ENCODE measurements at places on chromosomes 3 and 15.

DNA sequence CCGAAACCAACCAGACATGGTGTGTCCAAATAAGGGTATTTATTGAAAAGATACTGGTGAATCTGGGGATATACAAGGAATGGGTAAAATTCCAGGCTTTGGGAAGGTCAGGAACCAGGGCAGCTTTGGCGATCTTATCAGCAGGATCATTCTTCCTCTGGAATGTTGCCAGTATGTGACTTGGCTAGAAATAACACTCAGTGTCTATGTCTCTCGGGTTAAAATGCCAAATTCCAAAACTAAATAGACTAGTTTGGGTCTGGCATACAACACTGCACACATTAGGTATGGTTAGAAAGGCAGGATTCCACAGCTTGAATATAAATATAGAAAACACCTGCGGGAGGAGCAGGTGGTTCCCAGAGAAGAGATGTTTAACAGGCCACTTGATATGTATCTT, 220.2 kb upstream of the CD96 start:
- no peak for DNase-seq

DNA sequence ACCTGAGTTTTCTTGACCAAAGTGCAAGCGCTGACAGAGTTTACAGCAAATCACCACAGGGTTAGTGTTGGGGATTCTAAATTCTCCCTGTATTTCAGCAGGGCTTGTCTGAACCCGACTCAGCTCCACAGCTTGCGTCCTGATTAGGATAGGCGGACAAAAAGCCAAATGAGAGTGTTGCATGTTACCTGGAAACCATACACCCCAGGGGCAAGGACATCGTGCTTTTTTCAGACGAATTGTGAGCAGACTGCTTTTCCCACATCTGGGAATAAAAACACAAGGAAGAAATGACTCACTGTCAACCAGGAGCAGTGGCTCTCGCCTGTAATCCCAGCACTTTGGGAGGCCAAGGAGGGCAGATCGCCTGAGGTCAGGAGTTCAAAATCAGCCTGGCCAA, 3.0 kb downstream of the DZIP1L start:
- no peak for DNase-seq

GRCh38 chr3:8524249-8524648, 22.6 kb downstream of the LMCD1 start:
- no peak for DNase-seq

DNA sequence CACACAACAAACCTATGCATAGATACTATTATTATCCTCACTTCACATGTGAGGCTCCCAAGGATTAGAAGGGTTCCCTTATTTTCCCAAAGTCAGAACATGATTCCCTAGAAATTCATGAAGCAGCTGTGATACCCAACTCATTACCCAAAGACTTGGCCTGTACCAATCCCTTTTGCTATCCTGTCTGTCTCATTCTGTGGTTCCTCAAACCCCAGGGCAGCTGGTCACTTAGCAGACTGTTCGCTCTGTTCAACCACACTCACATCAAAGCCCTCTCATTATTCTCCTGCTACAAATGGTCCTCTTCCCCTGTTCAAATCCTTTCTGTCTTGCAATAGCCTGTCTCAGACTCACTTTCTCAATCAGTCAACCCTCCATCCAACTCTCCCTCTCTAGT, 154.3 kb upstream of the TRIM42 start:
- DNase-seq, result no peak

DNA sequence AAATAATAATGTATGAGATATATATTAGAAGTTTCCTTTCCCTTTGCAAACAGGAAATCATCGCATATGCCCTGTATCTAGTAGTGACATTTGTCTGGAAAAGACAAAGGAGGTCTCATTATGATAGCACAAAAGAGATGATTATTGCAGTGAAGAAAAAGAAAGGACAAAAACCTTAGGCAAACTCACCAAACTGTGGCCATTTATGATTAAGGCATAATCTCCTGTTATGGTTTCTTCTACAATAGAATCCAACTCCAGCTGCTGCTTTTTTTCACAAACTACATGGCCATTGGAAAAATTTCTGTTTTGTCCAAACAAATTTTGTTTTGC, 218.2 kb downstream of the ATP8B4 start:
- no peak for DNase-seq

GRCh38 chr15:58605931-58606530, 143.5 kb downstream of the ADAM10 start:
- DNase-seq, result no peak

DNA sequence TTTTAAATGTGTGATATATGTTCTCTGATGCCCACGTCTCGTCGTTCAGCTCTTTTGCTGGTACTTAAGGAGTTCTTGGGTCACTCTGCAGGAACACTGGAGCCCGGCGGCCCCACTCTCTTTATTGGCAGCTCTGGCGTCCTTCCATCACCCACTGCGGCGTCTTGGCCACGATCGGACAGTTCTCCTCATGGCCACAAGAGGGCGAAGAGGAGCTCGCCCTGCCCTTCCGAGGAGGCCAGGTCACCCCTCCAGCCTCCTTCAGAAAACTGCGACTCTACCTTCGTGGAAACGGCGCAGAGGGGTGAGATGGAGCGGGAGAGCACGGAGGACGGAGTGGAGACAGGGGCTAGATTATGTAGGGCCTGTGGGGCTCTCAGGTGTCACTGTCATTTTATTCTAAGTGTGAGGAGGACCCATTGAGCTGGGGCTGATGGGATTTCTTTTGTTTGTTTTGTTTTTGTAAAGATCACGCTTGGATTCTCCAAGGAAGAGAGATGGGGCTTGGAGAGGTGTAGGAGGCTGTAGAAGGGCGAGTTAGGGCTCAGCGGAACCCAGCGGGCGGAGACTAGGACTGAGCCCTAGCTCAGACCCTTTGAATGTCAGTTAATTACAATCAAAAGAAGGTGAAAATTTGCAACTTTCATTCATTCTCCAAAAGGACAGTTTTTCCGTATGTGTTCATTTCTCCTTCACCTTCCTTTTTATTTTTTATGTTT, 28.0 kb upstream of the GABRA5 start:
- DNase-seq, result no peak

DNA sequence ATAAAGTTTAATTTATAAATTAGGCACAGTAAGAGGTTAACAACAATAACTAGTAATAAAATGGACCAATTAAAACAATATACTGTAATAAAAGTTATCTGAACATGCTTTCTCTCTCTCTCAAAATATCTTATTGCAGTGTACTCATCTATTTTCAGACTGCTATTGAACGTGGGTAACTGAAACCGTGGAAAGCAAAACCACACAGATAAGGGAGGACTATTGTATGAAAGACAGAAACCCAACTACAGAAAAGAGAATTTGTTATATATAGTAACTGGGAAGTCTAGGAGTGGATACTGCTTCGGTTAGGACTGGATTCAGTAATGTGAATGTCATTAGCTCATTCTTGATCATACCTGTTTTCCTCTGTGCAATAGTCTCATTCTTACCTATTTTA, 119.3 kb upstream of the DAZL start:
- no peak for DNase-seq

DNA sequence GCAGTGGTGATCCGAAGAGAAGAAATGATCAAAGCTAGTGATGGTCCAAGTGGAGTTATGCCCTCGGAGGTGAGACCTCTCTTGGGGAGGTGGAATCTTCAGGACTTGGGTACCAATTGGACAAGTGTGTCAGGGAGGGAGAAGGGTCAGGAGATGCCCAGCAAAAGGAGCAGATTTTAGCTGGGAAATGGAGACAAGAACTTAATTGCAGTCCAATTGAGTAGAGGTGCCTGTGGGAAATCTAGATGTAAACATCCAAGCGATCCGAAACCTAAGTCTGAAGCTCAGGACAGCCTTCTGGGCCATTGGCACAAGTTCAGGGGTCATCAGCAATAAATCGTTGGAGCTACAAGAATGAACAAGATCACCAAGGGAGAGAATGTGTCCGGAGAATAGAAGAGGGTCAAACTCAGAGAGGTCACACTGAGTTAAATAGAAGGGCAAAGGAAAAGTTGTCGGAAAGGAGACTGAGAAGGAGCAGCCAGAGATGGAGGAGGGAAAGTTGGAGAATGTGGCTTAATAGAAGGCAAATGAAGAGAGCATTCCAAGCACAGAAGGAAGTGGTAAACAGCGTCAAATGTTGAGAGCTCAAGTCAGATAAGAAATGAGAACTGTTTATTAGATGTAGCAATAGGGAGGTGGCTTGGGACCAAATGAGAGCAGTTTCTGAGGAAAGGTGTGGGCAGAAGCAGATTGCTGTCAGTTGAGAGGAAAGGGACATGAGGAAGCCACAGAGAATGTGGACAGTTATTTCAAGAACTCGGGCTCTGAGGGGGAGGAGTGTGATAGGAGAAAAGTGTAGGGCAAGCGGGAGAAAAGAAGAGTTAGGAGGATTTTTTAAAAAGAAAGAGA, 64.2 kb upstream of the FNDC3B start:
- no peak for DNase-seq

- no peak for DNase-seq
Measured at GRCh38 chr3:114846252-114846651, 300.8 kb downstream of the ZBTB20 start.

DNA sequence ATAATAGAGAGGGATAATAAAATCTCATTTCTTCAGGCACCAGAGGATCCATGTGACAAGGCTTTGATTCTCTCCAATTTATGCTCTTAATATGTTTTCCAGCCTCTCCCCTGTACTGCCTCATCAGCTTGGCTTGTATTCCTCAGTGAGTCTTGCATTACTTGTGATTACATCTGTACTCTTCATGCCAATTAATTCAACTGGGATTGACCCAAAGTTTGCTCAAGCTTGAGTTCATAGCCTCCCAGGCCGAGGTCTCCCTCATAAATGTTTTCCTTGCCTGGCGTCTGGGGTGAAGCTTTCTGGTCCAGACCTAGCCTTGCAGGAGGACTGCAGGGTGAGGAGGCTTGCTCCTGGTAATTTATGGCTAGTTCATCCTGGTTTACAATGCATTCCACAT, 146.9 kb downstream of the CHST2 start:
- DNase-seq, result no peak

GRCh38 chr3:156214676-156215075, 94.3 kb downstream of the KCNAB1 start:
- no peak for DNase-seq

- DNase-seq, result no peak
Measured at GRCh38 chr15:49380912-49381311, 42.1 kb upstream of the FGF7 start.

DNA sequence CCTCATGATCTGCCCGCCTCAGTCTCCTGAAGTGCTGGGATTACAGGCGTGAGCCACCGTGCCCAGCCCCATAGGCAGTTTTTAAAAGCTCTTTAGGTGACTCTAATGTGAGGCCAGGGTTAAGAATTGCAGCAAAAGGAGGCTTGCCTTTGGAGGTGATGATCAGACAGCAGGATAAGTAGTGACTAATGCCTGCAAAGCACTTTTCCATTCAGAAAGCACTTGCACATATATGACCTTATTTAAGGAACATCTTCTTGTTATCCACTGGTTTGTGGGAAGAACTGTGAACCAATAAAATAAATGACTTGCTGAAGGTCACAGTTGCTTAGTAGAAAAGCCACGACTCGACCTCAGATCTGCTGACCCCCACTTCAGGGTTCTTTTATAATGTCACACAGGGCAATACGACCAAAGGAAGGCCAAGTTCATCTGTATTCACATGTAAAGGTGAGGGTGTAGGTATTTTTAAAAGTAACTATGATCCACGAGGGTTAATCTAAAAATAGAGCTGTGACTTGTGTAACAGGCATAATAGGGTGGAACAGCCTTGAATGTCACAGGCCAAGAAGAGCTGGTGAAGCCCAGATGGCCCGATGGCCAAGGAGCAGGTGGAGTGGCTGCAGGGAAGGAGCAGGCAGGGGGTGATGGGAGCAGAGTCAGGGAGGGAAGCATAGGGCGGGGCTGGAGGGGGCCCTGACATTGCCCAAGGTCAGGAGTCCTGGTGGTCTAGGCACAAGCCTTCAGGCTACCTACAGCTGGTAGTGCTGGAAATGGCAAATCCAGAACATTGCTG, 24.4 kb downstream of the LARP6 start:
- no peak for DNase-seq

DNA sequence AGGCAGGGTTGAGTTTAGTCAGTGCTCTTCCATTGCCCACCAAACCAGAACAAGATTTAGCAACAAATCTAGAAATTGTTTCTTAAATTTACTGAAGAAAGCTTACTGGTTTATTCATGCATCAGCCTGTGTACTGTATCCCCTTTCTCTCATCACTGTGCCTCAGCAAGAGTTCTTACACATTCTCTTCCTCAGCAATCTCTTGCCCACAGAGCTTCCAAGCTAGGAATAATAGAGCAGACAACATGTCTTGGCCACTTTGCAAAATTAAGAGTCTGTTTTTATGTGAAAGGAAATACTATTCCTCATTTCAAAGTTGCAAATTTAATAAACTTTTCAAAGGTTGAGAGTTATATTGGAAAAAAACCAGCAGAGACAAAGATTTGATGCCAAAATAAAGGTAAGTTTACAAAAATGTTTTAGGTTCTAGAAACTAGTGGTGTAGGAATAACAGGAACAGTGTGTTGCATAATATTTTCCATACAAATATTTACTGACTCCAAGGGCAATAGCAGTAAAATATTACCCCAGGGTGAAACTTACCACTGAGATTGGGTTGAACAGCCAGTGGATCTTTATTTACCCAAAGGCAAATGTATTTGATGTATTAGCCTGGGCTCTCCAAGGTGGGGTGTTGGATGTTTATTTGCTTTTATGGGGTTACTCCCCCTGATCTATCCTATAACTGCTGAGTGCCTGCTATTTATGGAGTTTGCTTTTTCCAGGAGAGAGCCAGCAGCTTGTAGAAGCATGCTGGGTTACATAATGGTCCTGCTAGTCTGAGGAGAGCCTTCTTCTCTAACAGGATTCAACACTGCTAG, 276.7 kb downstream of the ADAMTSL3 start:
- no peak for DNase-seq

- DNase-seq, result no peak
Measured at GRCh38 chr3:55486857-55487380, at the start of gene WNT5A. Gene WNT5A (minus strand): TSS chr3:55487306. CDS start chr3:55486985, 321 bp downstream.

GRCh38 chr15:64210371-64210770, 47.5 kb upstream of the PPIB start:
- DNase-seq, result no peak

GRCh38 chr3:83048556-83048955, 1287.1 kb upstream of the GBE1 start:
- no peak for DNase-seq

GRCh38 chr3:155639462-155640055, 105.3 kb downstream of the PLCH1 start:
- no peak for DNase-seq

GRCh38 chr15:63048776-63049665, 6.5 kb downstream of the TPM1 start:
- no peak for DNase-seq
